ENCODE measurements at places on chromosomes 7 and 10. TPM values are rescaled to one million over a fixed set of nuclear protein-coding genes. Genes with fewer than 3 reads are reported as not detected.

Gene ZNF503
- total RNA-seq, result 1.7 TPM

Gene CHN2
- total RNA-seq, result 1.6 TPM

Gene TBX20
- total RNA-seq, result not detected

Gene ABLIM1
- total RNA-seq, result 198 TPM

Gene RHOBTB1
- 51.6 TPM for total RNA-seq

Gene PHF14
- total RNA-seq, result 45.1 TPM

Gene BLNK
- not detected for total RNA-seq

Gene PRR15
- total RNA-seq, result 0.48 TPM

Gene LAMB4
- 1.3 TPM for total RNA-seq

Gene FXYD4
- total RNA-seq, result not detected

Gene ENO4
- 0.33 TPM for total RNA-seq

Gene ZNF365
- total RNA-seq, result under 0.01 TPM

Gene ABCA13
- total RNA-seq, result under 0.01 TPM

Gene RAB19
- not detected for total RNA-seq

Gene DDC
- total RNA-seq, result not detected

Gene MMRN2
- total RNA-seq, result 262 TPM

Gene LSM5
- 27.3 TPM for total RNA-seq

Gene EPHA1
- not detected for total RNA-seq

Gene CALN1
- not detected for total RNA-seq

Gene CYP3A7
- total RNA-seq, result not detected

Gene PRPS1L1
- not detected for total RNA-seq

Gene HTRA1
- total RNA-seq, result 39.1 TPM

Gene CTTNBP2
- not detected for total RNA-seq

Gene ARHGAP19
- total RNA-seq, result 7.8 TPM

Gene SNCG
- 53.1 TPM for total RNA-seq
